ENCODE measurements at places on chromosomes 16 and 17.

DNA sequence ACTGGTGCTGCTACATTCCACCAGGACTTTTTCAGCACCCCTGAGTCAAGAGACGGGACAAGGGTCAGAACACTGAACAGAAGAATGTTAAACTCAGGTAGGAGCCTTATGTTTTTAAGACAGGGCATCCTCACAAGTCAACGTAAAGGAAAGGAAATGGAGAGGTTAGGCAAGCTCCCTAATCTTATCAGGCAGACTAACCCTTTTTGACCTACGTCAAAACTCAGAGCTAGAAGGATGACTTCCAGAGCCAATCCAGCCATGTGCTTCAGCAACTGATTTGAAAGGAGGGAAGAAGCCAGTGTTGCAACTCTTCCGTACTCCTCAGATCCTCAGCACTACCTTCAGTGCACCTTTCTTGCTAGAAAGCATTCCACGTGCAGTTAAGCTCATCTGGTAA, 46.8 kb downstream of the REXO5 start:
- DNase-seq = no peak

- DNase-seq = peak; percentile 78
Measured at GRCh38 chr17:82212331-82213250, at the start of gene CCDC57. CCDC57 (minus strand) TSS chr17:82212842; CDS start chr17:82201944, 10,898 bp downstream.

DNA sequence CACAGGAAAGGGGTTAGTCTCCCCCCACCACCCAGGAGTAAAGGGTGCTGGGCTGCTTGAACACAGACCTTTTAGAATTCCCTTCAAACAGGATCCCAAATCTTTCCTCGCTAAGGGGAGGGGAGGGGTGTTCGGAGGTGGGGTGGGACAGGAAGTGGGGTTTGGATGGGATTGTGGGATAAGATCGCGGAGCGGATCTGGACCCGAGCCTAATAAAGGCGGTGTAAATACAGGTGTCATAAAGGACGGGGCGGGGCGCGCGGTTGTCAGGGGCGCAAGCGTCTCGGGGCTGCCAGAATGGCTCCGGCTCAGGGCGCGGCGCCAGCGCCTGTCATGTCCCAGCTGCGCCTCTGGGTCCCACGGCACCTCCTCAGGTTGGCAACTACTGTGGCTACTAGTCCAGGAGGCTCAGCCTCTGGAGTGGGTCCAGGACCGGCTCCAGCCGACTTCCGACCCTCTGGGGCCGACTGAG, 59.8 kb upstream of the FBXO47 start:
- peak; percentile 90 for DNase-seq

DNA sequence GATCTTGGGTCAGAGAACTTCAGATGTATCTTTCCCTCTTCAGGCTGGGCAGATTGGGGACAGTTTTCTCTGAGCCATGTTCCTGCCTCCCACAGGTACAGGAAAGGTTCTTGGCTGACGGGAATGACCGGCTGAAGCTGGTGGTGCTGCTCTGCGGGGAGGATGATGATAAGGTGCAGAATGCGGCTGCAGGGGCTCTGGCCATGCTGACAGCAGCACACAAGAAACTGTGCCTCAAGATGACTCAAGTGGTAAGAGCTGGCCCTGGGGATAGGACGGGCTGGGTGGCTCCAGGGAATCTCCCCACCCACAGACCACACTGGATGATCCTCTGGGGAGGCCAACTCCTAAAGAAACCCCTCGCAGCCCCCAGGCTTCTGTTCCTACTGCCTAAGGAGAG, 10.9 kb downstream of the SLC35G3 start:
- DNase-seq = no peak

DNA sequence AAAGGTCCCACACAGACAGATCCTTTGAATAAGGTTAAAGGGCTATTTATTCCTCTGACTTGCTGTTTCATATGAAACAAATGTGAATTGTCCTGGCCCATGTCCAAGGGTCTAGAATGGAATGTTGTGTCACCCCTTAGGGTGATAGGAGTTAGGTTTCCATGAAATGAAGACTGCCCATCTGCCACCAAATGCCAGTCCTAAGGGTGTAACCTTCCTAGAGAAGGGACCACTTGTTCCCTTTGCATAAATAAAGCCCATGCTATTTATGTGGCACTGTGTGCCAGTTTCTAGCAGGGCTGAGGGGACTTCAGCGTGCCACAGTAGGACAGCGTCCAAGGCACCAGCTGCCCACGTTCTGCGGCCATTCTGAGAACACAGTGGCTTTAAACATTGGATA, 171.3 kb downstream of the ABCA8 start:
- no peak for DNase-seq

DNA sequence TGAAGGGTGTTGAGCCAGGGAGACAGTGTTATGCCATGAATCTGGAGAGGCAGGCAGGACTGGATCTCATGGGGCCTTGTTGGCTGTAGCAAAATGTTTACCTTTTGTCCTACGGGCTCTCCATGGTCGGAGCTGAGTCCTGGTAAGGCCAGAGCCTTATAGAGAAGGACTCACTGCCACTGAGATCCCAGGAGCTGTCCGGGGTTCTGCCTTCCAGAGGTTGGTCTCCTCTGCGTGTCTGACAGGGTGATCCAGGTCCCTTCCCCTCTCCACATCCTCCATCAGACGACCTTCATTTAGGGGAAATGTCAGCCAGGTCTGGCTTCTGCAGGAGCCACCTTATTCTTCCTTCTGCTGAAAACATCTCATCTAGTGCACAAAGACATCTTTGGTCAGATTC, 285.2 kb upstream of the N4BP1 start:
- no peak for DNase-seq

DNA sequence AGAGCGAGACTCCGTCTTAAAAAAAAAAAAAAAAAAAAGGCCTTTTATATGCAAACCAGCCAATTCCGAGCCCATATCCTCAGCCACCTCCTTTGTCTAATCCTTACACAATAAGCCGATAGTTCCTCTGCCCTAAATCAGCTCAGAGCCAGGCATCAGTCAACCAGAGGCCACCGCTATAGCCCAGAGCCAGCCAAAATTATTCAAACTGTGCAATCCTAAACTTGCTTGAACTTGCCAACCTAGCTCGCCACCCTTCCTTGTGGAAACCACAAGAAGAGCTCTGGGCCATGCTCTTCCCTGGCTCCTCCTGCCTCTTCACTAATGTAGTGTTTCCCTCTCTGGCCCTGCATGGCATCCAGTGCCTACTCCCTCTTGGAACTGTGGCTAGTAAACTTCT, 17.7 kb downstream of the ITGAL start:
- DNase-seq = no peak

- DNase-seq = no peak
Measured at GRCh38 chr16:65315081-65315780, 193.4 kb upstream of the CDH11 start.

DNA sequence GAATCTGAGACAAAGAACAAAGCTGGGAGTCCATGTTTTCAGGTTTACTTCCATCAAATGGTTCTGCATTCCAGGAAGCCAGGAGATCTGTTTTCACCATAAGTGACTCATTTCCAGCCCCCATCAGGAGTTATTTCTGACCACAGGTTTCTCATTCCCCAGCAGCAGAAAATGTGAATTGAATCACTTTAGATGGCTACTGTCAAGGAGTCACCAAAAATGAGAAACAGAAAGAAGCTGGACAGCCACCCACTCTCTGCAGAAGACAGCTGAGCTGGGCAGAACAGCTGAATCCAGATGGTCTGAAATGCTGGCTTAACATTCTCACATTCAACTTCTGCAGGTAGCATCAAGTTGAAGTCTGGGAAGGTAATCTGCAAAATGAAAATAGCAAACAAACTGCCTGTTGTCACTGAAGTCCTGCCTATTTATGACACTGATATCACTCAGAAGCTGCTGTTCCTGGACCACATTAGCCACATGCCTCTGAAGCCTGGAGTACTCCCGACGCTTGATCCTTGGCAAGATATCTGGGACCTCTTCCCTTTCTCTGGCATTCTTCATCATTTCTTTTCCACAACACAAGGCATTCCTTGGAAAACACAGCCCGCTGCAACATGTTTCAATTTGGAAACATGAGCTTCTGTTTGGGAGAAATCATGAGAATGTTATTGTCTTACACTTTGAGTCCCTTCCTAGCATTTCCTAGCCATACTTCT, 15.3 kb downstream of the CCL11 start:
- no peak for DNase-seq

DNA sequence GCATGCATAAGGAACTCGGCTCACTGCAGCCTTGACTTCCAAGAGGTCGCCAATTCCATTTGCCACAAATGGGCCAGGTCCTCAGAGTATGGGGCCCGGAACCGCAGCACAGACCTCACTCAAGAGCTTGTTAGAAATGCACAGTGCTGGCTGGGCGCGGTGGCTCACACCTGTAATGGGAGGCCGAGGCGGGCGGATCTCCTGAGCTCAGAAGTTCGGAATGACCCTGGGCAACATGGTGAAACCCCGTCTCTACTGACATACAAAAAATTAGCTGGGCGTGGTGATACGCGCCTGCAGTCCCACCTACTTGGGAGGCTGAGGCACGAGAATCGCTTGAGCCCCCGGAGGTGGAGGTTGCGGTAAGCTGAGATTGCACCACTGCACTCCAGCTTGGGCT, 19.6 kb upstream of the N4BP1 start:
- no peak for DNase-seq

DNA sequence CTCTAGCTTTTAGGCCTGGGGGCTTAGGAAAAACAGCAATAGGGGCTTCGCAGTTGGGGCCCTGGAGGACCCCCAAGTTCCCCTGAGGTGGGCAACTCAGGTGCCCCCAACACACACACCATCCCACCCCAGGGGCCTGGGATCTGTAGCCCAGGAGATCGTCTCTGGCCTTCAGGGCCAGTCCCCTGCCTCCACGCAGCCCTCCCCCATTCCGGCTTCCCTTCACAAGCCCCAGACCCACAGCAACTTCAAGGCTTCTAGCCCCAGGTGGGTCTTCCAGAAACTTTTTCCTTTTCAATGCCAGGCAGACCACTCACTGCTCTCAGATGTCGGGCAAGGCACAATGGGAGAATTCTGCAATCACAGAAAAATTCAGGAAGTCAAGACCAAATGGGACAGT, 79.4 kb downstream of the C16orf78 start:
- DNase-seq = no peak

GRCh38 chr16:53282975-53283946, 151.0 kb upstream of the RBL2 start:
- peak; percentile 46 for DNase-seq

GRCh38 chr17:2262135-2262587, 41.4 kb downstream of the SMG6 start:
- DNase-seq = no peak

DNA sequence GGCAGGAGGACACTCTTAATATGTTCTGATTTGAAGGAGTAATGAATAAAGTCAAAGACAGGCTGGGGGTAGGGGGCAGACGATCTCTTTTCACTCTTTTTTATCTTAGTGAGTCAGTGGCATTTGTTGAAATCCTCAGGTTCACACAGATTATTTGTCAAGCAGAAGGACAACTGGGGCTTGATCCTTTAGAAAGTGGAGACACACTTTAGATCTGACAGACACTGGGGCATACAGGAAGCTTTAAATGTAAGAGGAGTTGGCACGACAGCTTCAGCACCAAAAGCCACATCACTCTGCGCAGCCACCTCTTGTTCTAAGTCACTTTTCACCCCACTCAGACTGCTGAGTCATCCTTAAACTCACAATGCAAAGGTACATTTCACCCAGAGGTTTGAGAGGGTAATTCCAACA, 121.5 kb downstream of the STXBP4 start:
- DNase-seq = no peak

DNA sequence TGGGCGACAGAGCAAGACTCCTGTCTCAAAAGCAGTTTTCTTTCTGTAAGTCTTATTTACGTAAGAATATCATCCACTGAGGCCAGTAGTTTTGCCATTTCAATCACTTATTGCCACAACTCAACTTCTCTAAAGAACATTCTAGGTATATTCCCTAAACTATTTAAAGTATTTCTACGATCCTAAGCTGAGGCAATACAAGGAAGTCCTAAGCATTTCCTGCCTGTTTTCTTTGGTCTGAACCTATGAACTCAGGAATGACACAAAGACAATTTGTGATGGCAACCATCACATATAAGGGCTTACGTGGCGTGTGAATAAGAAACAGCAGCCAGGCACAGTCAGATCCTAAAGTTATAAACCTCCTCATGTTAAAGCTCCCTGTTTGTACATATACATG, 14.2 kb downstream of the USP36 start:
- DNase-seq = no peak

Measured in COR-L47 (cell line).